HEK293T (cell line): ENCODE measurements at places on chromosomes 13 and 19.

- no peak for DNase-seq
Observed at GRCh38 chr19:4974880-4975469, 6.1 kb downstream of the KDM4B start.

DNA sequence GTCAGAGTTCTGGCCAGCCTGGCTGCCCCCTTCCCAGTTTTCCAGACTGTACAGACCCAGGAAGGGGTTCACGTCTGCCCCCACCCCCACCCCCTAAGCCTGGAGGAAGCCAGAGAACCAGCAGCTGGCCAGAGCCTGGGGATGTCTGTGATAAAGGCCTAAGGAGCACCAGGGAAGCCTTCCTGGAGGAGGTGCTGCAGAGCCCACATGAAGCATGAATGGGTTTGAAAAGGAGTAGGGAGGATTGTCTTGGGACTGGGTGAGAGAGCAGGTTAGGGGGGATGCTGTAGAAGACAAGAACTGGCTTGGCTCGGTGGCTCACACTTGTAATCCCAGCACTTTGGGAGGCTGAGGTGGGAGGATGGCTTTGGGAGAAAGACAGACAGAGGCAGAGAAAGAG lies 5.8 kb downstream of the SHKBP1 start:
- DNase-seq: no peak

DNA sequence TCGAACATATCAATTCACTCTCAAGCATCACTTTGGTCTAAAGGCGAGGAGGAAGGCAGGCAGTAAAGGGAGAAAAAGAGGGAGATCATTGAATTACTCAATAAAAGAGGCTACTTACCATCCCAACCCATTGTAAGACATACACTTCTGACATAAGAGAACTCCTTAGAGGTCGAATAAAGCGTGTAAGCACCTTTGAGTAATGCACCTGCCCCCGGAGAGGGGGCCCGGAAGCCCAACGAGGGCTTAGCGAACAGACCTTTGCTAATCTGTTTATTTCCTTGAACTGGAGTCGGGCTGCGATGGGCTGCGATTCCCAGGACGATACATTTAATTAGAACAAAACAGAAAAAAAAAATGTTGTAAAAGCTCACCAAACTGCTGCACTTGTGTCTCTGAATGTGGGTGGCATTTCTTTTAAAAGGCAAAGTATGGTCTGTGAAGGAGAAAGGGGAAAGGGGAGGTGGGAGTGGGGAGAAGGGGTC lies 3.0 kb downstream of the ZC3H4 start:
- peak; percentile 4 for DNase-seq

DNA sequence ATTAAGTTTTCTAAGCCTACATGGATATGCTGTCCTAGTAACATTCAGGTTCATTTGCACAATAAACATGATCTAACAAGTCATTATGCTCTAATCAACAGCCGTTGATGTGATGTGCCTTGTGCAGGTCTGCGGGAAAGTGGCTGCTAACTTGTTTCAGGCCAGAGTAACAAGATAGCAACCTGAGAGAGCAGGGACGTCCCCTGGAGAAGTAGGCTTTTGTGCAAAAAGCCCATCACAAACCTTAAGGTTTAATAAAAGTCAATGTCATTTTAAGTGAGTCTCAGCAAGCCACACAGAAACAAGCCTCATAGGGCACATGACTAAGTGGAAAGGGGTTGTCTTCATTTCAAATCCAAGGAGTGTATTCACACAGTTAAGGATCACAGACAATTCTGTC lies 17.6 kb downstream of the FOXO1 start:
- no peak for DNase-seq

DNA sequence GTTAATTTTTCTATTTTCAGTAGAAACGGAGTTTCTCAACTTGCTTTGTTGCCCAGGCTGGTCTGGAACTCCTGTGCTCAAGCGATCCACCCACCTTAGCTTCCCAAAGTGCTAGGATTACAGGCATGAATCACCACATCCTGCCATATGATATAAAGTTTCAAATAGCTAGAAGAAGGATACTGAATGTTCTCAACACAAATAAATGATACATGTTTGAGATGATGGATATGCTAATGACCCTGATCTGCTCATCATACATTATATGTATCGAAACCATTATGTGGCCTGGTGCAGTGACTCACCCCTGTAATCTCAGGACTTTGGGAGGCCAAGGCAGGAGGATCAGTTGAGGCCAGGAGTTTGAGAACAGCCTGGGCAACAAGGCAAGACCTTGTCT lies 11.5 kb downstream of the CIB3 start:
- no peak for DNase-seq

GRCh38 chr19:49954092-49954829 lies 6.7 kb downstream of the SIGLEC11 start:
- DNase-seq: no peak

DNA sequence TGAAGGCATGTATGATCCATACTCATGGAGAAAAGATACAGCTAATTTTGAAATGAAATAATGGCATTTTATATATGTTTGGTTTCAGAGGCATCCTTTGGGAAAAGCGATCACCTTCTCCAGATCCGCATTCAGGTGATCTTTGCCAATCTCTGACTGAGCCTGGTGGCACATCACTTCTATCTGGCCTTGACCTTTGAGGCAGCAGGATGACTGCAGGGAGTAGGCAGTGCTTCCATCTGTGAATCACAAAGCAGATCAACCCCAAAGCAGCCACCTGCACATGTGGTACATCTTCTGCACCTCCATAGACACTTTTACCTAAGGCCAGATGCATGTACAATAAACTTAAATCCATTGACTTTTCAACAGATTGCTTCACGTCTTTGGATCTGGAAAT lies 53.4 kb downstream of the SPATA13 start:
- no peak for DNase-seq

GRCh38 chr13:50188696-50189095 lies 173.5 kb downstream of the KCNRG start:
- DNase-seq: no peak

DNA sequence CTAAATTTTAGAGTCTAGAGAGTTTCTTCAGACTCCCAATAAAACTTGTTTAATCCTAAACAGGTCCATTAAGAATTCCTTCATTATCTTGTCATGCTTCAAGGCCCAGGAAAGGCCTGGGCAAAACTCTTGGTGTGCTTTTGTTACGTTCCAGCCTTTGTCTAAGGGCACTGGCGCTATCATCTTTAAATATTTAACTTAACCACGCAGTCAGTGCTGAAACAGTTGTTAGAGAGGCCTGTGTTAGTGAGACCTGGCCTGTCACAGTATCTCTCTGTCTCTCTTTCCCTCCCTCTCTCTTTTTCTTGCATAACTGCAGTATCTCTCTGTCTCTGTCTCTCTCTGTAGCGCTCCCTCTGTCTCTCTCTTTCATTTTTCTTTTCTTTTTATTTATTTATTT lies 8.2 kb upstream of the OR1M1 start:
- DNase-seq: no peak

- DNase-seq: no peak
Observed at GRCh38 chr13:35252536-35253205, 223.8 kb downstream of the MAB21L1 start.

GRCh38 chr13:111409413-111409812 lies 89.0 kb downstream of the TEX29 start:
- no peak for DNase-seq

DNA sequence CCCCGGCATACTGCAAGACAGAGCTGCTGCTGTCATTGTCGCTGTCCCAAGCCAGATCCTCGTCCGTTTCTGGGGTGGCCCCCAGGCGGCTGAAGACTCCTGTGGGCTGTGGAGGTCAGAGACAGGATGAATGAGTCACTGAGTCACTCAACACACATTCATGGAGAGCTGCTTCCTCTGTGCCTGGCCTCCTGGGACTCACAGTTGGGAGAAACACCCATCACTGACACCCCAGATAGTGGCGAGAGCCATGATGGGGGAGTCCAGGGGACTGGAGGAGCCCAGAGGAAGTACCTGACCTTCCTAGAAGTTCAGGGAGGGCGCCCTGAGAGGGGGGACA lies 26.0 kb downstream of the C19orf47 start:
- DNase-seq: no peak

DNA sequence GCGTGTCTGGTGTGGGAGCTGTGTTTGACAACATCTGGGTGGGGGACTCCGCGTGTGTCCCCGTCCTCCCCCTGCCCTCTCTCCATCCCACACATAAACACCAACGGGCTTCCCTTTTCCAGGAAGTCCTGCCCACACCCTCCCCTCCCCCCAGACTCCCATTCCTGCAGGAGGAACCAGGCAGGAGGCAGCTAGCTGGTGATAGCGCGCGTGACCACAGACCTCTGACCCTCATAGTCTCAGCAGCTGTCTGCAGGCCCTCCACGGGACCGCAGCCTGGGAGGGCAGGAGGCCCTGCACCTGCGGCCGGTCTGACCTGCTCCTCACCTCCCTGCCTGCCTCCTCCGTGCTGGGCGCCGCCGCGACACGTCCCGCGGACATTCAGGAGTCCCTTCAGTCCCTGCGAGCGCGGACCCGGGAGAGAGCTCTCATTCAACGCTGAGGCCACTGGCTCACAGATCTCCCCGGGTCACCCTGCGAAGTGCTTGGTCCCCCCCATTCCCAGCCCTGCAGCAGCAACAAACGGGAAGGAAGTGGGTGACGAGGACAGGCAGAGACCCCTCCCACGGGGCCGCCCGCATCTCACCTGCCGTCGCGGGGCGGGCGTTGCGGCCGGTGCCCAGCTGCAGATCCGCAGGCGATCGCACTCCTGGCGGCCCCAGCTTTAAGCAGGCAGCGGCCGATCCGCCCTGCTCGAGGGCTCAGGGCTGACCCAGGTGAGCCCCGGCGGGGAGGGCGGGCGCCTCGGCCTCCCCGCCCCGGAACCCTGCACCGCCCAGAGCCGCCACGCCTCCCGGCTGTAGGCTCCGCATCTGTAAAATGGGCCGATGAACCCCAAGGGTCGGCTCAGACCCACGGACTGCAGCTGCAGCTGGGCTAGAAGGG lies 1.1 kb upstream of the ACP5 start:
- DNase-seq: no peak

DNA sequence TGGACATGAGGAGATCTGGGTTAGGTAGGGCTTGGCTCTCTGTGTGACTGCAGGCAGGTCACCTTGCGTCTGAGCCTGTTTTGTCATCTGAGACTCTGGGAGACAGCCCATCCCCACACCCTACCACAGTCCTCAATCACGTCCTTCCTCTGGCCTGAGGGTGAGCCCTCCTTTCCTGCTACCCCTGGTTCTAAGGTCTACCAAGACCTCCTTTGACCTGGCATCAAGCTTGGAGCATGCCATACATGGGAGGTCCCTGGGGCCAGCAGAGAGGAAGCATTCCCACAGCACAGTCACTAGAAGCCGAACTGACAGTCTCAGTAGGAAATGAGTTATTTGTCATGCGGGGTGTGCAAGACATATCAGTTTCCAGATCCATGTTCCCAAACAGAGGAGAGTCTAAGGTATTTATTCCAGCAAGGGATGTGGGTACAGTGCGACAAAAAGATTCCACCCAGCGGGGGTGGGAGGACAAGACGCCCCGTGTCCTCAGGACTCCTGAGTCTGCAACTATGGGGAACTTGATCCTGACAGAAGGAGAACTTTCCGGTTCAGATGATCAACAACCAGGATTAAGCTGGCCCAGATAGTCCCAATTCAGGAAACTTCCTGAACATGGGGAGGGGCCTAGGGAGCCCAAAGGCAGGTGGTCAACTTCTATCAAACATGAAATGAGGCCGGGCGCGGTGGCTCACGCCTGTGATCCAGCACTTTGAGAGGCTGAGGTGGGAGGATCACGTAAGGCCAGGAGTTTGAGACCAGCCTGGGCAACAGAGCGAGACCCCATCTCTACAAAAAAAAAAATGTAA lies 9.5 kb downstream of the ARRDC2 start:
- no peak for DNase-seq

DNA sequence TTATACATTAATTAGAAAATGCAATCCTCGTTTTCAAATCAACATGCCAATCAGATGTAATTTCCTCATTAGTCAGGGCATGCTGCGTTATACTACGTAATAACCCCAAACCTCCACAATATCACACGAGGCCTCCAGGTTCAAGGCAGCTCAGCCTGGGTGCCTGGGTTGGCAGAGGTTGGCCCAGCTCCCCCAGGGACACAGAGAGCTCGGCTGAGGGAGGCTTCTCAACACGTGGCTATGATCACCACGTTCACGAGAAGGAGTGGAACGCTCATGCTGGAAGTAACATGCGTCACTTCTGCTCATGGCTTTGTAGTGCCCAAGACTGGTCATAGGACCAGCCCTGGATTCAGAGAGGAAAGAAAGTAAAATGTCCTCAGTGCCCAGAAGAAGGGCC lies 144.9 kb upstream of the SOX1 start:
- no peak for DNase-seq

GRCh38 chr13:24005755-24006281 lies 108.5 kb upstream of the C1QTNF9B start:
- DNase-seq: no peak

- DNase-seq: no peak
Observed at GRCh38 chr13:91468301-91468700, 69.9 kb downstream of the GPC5 start.

DNA sequence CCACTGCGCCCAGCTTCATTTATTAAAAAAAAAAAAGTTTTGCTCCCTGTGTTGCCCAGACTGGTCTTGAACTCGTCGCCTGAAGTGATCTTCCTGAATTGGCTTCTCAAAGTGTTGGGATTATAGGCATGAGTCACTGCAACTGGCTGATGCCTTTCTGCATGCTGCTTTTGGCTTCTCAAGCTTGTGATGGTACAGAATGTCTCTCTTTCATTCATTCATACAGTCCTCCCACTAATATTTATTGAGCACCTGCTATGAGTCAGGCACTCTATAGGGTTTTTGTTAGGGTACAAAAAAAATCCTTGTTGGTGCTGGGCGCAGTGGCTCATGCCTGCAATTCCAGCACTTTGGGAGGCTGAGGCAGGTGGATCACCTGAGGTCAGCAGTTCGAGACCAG lies 9.0 kb downstream of the TSPAN16 start:
- no peak for DNase-seq

- DNase-seq: no peak
Observed at GRCh38 chr13:79328510-79328909, 77.5 kb downstream of the RBM26 start.

GRCh38 chr13:36456577-36456976 lies 24.3 kb downstream of the CCNA1 start:
- no peak for DNase-seq

- DNase-seq: no peak
Observed at GRCh38 chr19:46974181-46974580, 45.5 kb upstream of the NPAS1 start.

DNA sequence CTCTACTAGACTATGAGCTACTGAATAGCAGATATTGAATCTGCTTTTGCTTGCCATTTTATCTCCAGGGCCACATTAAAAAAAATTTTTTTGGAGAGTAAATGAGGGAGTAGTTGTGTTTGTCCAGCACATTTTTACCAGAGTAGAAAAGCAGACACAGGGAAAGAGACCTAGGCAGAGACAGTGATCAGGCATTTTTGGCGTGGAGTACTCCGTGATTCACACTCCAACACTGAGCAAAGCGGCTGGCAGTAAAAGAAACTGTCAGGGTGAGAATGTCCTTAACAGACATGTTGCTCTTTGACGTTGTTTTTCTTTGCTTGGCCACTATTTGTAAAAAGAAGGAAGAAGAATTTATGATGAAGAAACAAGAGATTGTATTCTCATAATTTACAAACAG lies 304.0 kb downstream of the TDRD3 start:
- no peak for DNase-seq

DNA sequence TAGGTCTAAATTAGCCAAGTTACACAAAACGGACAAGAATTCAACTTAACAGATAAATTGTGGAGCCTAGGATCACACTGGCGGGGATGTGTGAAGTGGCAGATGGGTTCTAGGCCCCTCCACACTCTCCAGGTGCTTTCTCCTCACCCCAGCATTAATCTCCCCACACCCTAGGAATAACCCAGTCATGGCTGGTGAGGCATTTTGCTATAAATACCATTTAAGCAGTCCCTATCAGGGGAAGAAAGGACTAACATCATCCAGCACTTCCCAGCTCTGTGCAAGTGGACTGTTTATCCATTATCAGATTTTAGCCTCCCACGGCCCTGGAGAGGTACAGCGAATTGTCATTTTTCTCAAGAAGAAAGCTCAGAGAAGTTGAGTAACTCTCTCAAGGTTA lies 154.9 kb downstream of the NUFIP1 start:
- DNase-seq: no peak
